ENCODE measurements at places on chromosomes 3 and 15. TPM values are rescaled to one million over a fixed set of nuclear protein-coding genes. Genes with fewer than 3 reads are reported as not detected.
A peak's percentile ranks its signal among the peaks of the same experiment; 100 is the strongest.

- DNase-seq = no peak
Measured at GRCh38 chr15:87734571-87735373, 521.8 kb downstream of the NTRK3 start.

- DNase-seq = peak; percentile 91
Measured at GRCh38 chr3:111071257-111072030, at the start of gene NECTIN3. TSS of gene NECTIN3 (plus strand) at chr3:111071816. CDS start at chr3:111072018, 202 bp downstream.

GRCh38 chr3:136932978-136933772 is 24.6 kb upstream of the IL20RB start:
- no peak for DNase-seq

TMEM40 gene
- not detected for total RNA-seq

DNA sequence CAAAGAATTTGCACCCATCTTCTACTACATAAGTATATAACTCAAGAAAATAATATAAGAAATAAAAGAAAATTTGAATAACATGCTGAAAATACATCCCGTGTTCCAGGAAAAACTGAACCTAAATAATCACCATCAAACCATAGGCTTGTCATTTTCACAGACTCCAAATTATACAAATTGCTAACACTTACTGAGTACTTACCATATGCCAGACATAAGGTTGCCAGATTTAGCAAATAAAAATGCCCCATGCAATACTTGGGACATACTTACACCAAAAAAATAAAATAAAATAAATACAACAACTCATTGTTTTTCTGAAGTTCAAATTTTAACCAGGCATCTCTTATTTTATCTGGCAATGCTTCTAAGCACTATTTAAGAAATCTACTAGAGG is 760.4 kb upstream of the SEMA6D start:
- DNase-seq = no peak

DNA sequence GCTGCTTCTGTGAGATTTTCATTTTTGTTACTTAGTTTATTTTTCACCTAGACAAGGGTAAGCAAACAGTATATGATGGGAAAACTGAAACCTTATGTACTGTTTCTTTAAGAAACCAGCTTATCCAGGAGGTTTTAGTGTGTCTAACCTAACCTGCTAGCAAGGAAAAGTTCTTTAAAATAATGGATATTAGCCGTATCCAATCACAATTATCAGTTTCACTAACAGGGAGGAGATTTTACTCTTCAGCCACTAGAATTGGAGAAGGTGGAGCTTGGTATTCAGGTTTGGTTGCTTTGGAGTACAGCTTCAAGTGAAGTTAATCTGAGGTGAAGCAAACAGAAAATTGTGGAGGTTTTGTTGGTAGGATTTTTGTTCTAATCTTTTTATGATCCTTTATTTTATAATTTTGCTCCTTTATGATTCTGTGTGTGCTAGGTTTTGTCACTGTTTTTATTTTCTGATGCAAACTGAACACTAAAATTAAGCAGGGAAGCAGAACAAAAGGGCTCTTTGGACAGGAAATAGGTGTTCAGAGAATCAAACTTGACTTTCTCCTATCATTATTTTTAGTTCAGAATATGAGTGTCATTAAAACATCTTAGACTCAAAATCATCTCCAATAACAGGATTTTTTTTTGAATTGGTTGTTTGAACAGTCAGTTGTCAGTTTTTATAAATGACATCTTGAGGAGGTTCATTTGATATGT is 13.0 kb downstream of the ZFAND6 start:
- no peak for DNase-seq

Measured in activated CD4-positive, alpha-beta T cell treated with anti-CD3 and anti-CD28 coated beads for 36 hours (primary cell).